ENCODE measurements at places on chromosomes 7 and 10. TPM values are rescaled to one million over a fixed set of nuclear protein-coding genes. Genes with fewer than 3 reads are reported as not detected.
A peak's percentile ranks its signal among the peaks of the same experiment; 100 is the strongest.

The SH2D4B gene
- 0.03 TPM for polyA plus RNA-seq

DNA sequence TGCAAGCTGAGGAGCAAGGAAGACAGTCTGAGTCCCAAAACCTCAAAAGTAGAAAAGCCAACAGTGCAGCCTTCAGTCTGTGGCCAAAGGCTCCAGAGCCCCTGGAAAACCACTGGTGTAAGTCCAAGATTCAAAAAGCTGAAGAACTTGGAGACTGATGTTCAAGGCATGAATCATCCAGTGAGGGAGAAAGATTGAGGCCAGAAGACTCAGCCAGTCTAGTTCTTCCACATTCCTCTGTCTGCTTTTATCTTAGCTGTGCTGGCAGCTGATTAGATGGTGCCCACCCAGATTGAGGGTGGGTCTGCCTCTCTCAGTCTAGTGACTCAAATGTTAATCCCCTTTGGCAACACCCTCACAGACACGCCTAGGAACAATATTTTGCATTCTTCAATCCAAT, 20.1 kb upstream of the MDFIC start:
- DNase-seq: peak; percentile 46

The H2BK1 gene
- polyA plus RNA-seq: not detected

DNA sequence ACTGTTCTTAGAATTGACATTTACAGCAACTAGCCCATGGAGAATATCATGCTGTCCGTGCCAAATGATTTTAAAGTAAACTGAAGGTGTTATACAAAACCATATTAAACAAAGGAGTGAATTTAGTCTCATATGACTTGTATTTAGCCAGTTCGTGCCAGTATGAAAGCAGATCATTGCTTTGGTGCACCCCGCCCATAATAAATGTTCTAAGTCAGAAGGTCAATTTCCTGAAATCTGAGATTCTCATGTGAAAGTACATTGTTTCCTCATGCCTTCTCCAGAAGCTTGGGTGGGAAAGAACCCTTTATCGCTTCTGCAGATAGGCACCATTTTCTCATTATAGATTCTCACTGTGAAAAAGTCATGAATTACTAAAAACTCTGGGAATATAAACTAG, 106.4 kb downstream of the CAMK1D start:
- DNase-seq: no peak

- DNase-seq: no peak
Measured at GRCh38 chr10:100774876-100775275, 29.5 kb downstream of the PAX2 start.

The MSMB gene
- polyA plus RNA-seq: not detected

The LBX1 gene
- polyA plus RNA-seq: not detected

DNA sequence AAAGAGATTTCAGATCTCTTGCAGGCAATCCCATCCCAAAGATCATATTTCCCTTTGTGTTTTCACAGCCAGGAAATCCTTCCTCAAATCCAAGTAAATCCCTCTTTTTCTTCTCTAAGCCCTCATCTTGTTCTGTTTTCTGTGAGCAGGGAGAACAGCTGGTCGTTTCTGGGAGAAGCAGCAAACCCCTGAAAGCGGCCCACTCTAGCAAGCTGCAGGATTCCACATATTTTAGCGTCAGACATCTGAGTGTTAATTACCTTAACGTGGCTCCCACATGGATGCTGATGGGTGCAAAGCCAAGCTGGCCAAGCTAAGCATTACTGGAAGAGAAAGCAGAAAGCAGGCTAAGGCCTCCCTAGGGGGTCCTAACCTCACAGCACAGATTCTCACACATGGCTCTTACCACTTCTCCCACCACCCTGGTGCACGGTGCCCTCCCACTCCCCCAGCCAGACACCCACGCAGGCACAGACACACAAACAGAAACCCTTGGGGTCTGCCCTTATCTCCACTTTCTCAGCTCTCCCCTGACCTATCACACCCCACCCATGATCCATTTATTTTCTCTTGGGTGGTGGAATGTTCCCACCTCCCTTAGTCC, 551.0 kb upstream of the AUTS2 start:
- DNase-seq: no peak

The MCM10 gene
- polyA plus RNA-seq: 0.75 TPM

DNA sequence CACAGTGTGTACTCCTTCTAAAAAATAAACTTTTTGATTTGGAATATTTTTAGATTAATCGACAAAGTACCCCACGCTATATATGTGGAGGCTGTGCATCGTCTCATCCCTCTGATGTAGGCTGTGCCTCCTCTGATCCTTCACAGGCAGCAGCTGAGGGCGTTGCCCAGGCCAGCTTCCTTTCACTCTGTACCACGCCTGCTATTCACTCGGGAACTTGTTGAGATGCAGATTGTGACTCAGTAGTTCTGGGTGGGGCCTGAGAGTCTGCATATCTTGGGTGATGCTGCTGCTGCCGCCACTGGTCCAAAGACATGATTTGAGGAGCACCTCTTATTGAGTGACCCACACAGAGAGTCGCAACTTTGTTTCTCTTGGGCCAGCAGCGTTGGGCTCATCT, 7.9 kb upstream of the C10orf120 start:
- no peak for DNase-seq

DNA sequence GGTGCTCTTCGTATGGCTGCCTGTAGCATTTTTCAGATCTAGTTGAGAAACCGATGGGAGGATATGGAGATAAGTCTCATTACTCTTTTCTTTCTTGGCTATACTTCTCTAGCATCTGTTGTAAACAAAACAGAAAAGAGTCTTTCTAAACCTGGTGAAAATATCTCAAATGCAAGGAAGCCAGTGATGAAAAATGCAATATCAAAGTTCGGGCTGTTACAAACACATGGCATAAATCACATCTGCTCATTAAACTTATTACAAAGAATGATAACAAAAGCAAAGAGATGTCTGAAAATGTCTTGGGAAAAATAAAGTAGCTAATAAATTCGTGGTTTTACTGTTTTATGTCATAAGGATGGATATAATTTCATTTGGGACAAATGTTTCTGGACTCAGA, 71.8 kb upstream of the IGFBP3 start:
- no peak for DNase-seq

- no peak for DNase-seq
Measured at GRCh38 chr10:110522365-110522988, 24.8 kb downstream of the DUSP5 start.

The EIF5AL1 gene
- 0.91 TPM for polyA plus RNA-seq

The AGMO gene
- not detected for polyA plus RNA-seq

- no peak for DNase-seq
Measured at GRCh38 chr10:58382489-58382995, 2.7 kb upstream of the TFAM start.

The ZPBP gene
- polyA plus RNA-seq: not detected

- no peak for DNase-seq
Measured at GRCh38 chr7:23468526-23469149, 1.7 kb downstream of the IGF2BP3 start.

DNA sequence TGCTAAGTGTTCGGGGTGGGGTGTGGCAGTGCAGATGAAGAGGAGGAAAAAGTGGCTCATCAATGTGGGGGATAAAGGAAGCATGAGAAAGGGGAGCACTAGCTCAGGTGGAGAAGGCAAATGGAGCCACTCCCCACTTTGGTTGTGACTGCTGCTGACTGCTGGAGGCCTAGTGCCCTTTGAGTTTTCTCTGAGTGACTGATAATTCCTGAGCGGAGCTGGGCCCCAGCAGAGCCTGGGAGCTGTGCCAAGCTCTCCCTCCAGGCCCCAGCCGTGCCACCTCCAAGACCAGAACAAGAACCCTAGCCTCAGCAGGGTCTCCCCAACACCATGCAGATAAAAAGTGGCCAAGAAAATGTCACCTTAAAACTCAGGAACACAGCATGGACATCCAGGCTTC, 9.7 kb upstream of the RASSF4 start:
- DNase-seq: no peak

The SHH gene
- not detected for polyA plus RNA-seq
